ENCODE measurements at places on chromosomes 4 and X. TPM values are rescaled to one million over a fixed set of nuclear protein-coding genes. Genes with fewer than 3 reads are reported as not detected.
A peak's percentile ranks its signal among the peaks of the same experiment; 100 is the strongest.

BEX1 gene
- total RNA-seq: 0.49 TPM

- H3K27ac ChIP-seq: no peak overlapping the region
- no peaks in the 10 kb centered on the region for H3K36me3 ChIP-seq
- DNase-seq: no peak
Measured at GRCh38 chr4:155722336-155722735, 36.5 kb upstream of the GUCY1B1 start.

GRCh38 chr4:116357758-116358157 lies 727.6 kb downstream of the TRAM1L1 start:
- H3K27me3 ChIP-seq: no peaks in the 10 kb centered on the region
- no peak overlapping the region for H3K27ac ChIP-seq
- no peaks in the 10 kb centered on the region for H3K4me1 ChIP-seq
- no peaks in the 10 kb centered on the region for H3K36me3 ChIP-seq
- no peak overlapping the region for H3K4me3 ChIP-seq

DNA sequence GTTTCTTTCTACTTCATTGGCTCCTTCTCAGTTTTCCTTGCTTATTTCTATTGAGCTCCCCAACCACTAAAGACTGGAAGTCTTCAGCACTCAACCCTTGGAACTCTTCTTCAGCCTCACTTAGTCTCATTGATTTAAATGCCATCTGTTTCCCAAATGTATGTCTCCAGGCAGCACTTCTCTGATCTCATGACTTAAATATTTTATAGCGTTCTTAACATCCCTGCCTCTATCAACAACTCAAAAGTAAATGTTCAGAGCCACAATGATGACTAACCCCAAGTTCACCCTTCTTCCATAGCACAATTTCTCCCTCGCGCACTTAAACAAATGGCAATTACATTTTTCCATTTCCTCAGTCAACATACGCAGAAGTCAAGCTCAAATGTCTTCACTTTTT lies 1393.3 kb downstream of the ARAP2 start:
- H3K4me3 ChIP-seq: no peak overlapping the region
- no peaks in the 10 kb centered on the region for H3K36me3 ChIP-seq
- H3K4me1 ChIP-seq: no peaks in the 10 kb centered on the region
- H3K27me3 ChIP-seq: no peaks in the 10 kb centered on the region

- H3K27ac ChIP-seq: no peak overlapping the region
- DNase-seq: no peak
- no peaks in the 10 kb centered on the region for H3K4me1 ChIP-seq
- no peak overlapping the region for H3K4me3 ChIP-seq
- peaks cover 2% of the 10 kb centered on the region for H3K27me3 ChIP-seq
Measured at GRCh38 chrX:131330735-131331134, 41.6 kb upstream of the IGSF1 start.

DNA sequence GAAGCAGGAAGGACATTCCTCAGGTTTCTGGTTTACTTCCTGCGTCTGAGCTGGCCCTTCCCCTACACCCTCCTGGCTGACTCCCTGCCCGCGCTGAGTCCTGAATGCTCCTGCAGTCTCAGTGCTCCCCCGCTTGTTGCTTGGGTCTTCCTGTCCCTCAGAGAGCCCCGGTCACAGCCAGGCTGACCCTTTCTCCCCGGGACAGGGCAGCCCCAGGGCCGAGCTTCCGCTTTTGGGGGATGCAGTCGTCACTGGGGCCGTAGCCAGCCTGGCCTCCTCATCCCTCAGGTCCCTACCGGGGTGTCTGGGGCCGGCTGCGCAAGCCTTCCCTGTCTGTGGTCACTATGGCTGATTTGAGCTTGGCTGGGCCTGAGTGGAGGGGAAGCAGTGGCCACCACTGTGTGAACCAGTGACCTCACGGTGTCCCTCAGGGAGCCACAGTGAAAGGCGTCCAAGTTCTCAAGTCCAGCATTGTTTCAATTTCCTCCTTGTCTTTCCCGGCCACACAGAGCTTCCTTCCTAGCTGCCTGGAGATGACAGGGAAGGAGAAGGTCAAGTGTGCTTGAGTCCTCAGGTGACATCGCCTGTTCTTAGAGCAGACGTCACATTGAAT lies 34.1 kb upstream of the ASMTL start:
- peaks cover 6% of the 10 kb centered on the region for H3K4me1 ChIP-seq
- no peaks in the 10 kb centered on the region for H3K36me3 ChIP-seq
- H3K27me3 ChIP-seq: no peaks in the 10 kb centered on the region
- H3K27ac ChIP-seq: peak overlapping the region; percentile 84
- H3K4me3 ChIP-seq: no peak overlapping the region

All from muscle of leg (tissue), 16 donors.